ELF-1 (cell line): ENCODE measurements at places on chromosomes 7 and 10.

GRCh38 chr7:158113321-158114025 is 474.1 kb downstream of the PTPRN2 start:
- DNase-seq, result no peak

DNA sequence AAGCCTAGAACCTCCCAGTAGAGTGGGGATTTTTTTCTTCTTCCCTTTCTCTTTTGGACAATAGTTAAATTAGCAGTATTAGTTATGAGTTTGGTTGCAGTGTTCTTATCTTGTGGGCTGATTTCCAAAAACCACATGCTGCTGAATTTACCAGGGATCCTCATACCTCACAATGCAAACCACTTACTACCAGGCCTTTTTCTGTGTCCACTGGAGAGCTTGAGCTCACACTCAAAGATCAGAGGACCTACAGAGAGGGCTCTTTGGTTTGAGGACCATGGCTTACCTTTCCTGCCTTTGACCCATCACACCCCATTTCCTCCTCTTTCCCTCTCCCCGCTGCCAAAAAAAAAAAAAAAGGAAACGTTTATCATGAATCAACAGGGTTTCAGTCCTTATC is 5.4 kb downstream of the OPN1SW start:
- DNase-seq, result no peak

- DNase-seq, result no peak
Observed at GRCh38 chr7:20153999-20154398, 63.2 kb downstream of the MACC1 start.

DNA sequence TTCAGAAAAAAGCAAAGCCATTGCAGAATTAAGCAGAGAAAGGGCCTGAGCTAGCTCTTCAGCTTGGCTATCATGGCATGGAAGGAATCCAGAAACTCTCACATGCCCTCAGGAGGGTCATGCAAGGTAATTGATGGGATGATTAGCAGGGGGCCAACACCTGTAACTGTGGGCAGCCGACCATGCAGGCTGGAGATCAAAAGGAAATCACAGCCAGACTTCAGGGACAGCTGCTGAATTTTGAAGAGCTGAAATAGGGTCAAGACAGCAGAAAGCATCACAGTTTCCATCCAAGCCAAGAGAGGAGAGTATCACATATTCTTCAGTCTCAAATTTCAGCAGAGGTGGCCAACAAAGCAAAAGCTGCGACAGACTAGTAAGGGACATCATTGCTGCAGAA is 239.6 kb upstream of the STEAP1 start:
- DNase-seq, result peak; percentile 1

- no peak for DNase-seq
Observed at GRCh38 chr7:99437946-99438572, 539 bp downstream of the PTCD1 start.

DNA sequence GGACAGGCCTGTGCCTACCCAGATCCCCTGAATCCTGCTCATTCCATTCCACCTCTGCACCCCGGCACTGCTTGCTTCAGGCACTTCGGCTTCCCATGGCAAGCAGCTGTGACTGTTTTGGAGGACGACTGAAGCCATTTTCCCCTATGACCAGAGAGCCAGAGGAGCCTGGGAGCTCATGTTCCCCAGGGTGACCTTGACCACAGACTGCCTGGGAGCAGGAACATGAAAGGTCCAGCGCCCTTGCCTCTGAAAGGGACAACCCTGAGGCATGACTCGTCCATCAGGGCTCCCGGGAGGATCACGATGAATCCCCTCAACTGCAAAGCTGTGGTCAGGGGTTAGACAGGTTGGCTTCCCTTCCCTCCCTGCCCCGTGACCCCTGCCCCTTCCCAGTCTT is 16.7 kb upstream of the HMX3 start:
- no peak for DNase-seq

- DNase-seq, result no peak
Observed at GRCh38 chr10:115860182-115861107, 412.6 kb downstream of the GFRA1 start.

DNA sequence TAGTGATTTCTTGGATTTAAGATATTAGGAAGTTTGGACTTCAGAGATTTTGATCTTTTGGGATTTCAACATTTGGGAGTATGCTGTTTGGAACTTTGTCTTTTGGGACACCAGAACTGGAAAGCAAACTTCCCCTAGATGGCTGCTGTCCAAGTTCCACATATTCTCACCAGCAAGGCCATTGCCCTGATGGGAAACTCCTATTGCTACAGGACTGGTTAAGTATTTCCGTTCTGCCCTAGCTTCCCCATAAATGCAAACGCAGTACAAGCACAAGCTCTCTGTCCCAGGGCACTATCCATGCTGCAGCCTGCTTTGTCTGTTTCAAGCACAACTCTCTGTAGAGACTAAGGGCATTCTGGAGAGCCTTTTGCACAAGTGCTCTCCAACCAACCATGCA is 79.3 kb upstream of the SLC25A13 start:
- no peak for DNase-seq

DNA sequence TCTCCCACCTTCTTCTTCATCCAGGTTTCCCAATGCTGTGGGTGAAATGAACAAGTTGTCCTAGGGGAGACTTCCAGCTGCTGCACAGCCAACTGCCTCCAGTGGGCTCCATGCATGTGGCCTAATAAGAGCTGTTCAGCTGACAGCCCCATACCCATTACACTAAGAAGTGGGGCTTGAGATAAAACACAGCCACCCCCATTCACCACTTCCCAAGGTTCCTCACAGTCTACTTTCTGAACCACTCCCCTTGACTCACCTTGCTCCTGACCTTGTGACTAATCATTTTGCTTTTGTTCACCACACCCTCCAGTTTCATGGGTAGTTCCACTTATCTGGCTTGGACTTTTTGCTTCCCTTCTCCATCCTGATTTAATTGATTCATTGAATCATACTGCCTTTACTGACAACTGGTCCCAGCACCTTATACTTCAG is 119.3 kb downstream of the CABCOCO1 start:
- no peak for DNase-seq

GRCh38 chr10:66321723-66322665 is 603.8 kb upstream of the LRRTM3 start:
- peak; percentile 39 for DNase-seq

DNA sequence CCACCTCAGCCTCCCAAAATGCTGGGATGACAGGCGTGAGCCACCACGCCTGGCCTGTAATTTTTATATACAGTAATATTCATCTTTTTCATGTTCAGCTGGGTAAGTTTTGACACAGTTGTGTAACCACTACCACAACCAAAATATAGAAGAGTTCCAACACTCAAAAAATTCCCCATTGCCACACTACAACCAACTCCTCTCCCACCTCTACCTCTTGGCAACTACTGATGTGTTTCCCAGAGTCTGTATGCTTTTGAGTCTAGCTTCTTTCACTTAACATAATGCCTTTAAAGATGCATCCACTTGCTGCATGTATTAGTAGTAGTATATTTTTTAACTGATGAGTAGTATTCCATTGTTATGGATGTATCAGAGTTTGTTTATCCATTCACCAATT is 90.7 kb downstream of the SRPK2 start:
- no peak for DNase-seq

DNA sequence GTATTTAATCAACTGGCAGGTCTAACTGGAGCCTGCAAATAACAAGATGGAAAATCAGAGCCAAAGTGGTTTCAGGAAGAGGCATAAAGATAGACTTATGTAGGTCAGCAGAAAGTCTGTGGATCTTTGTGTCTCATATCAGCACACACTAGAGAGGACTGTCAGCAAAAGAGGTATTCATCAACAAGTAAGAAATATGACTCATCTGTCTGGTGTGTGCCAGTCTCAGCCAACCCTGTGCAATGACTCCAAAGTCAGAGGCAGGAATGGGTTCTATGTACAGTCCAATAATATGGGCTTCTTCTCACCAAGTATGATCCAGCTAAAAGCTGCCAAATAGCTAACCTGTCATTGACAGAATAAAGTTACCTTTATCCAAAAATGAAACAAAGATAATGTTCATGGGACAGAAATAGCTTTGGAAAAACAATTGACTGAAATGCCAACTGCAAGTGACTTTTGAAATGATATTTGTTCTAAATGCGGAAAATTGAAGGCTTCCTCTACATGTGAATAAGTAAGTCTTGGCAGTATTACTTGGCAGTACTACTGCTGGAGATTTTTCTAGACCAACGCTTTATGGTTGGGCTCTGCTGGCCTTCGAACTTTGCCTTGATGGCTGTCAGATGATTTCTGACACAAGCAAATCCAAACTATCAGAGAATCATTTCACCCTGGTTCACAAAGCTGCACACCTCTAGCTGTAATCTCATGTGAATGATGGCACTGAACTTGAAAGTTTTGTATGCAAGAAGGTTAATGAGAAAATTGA is 272.3 kb upstream of the SEMA3C start:
- no peak for DNase-seq

DNA sequence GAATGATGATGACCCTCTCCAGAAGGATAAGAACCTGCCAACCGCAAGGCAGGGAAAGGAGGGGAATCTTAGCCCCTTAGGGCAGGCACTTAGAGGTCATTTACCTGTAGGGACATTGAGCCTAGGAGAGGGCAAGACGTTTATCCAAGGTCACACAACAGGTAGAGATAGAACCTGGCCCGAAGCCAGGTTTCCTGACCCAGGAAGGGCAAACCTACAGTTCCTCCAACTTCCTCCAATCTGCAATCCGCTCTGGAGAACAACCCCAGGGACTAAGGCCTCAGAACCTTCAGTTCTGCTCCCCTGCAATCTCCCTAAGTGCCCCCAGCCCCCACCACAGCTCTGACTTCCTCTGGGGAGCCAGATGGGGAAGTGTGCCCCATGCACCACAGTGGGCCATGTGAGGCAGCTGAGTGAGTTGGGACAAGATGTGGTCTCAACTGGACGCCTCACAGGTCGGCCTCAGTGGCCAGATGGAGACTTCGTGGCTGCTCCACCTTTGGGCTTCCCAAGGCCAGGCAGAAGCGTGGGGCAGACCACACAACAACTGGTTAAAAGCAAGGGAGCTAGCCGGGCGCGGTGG is 1.4 kb upstream of the PSAP start:
- no peak for DNase-seq

- DNase-seq, result no peak
Observed at GRCh38 chr7:105839266-105839665, 37.1 kb downstream of the ATXN7L1 start.

GRCh38 chr10:14270370-14270769 is 60.4 kb downstream of the FRMD4A start:
- no peak for DNase-seq

- no peak for DNase-seq
Observed at GRCh38 chr10:82535457-82535856, 660.5 kb downstream of the NRG3 start.

DNA sequence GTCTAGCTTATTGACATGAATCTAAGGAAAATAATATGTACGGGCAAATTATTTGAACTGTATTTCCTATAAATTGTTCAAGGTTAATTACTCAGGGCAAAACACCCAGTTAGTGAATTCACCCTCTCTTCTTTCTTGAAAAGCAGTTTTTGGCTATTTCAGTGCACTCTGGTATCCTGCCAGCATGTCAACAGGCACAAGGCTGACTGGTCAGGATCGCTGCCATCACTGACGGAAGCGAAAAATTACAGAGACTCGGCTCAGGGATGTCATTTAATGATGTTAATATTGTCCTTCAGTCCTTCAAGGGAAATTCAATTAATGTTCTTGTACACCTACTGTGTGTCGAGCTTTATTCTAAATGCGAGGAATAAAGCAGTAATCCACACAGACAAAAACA is 28.3 kb upstream of the OLAH start:
- DNase-seq, result no peak

GRCh38 chr7:47190462-47190861 is 391.4 kb downstream of the TNS3 start:
- no peak for DNase-seq

GRCh38 chr10:13830385-13830784 is 243.6 kb downstream of the PRPF18 start:
- DNase-seq, result no peak

- DNase-seq, result no peak
Observed at GRCh38 chr10:132422903-132423825, 26.2 kb downstream of the PWWP2B start.
